Gastrocnemius medialis (tissue), 4 donors: ENCODE measurements at places on chromosomes 2 and 18.

- DNase-seq: no peak
Observed at GRCh38 chr2:238948765-238949641, 101.1 kb downstream of the TWIST2 start.

DNA sequence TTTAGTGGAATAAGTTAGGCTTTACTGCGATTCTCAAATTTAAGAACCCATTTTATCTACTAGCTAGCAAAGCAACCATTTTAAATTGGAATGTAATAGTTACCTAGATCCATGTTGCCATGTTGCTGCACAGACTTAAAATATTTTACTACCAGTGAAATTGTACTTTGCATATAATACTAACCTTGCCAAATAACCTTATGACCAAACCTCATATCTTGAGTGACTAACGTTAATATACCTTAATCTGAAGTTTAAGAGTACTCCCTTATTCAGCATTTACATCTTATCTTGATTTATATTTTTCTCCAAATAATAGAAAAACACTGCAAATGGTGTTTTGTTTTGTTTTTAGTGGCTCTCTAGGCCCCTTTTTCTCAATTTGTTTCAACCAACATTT, 50.3 kb upstream of the NAB1 start:
- DNase-seq: no peak

DNA sequence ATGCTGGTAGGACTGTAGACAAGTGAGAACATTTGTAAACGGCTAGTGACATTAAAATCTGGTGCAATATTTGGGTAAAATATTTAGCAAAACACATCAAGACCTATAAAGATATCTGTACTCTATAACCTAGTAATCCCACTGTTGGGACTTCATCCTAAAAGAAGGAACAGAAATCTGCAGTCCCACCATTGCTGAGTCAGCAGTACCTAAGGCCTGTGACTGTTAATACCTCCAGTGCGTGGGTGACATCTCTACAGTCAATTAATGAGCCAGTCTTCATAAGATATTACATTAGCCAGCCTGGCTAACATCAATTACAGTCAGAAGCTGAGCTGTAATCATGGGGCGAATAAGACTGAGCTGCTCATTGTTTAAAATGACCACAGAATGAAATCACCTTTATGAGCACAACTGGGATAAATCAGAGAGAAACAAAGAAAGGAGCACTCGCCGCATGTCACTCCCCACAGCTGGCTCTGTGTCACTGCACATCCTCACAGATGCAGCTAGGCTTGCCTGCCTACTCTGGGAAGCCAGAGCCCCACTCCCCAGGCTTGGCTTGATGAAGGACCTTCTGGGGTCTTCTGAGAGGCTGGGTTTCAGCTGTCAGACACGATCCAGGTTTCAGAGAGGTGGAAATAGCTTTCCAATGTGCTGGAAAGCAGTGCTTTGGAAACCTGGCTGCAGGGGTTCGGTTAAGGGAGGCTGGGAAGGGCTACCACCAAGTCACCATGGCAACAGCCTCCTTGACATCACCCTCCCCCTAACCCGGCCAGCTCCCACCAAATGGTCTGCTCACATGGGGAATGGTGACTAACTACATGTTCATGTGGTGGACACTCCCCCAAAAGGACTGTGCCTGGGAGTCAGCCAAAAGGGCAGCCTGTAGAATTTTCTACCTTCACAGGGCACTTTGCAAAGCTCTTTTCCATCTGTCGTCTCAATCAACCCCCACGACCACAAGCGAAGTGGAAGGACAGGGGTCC, 145.0 kb downstream of the ZBTB7C start:
- DNase-seq: no peak

GRCh38 chr2:162257425-162257824, 14.2 kb upstream of the FAP start:
- DNase-seq: no peak

- DNase-seq: no peak
Observed at GRCh38 chr2:109710505-109711229, 83.4 kb upstream of the RGPD5 start.

- DNase-seq: no peak
Observed at GRCh38 chr2:7879483-7879835, 802.4 kb upstream of the ID2 start.

GRCh38 chr2:134052173-134052572, 201.7 kb upstream of the MGAT5 start:
- DNase-seq: no peak

GRCh38 chr2:28095622-28096021, 205.1 kb downstream of the BABAM2 start:
- DNase-seq: no peak

GRCh38 chr2:12734914-12735654, 18.3 kb downstream of the TRIB2 start:
- peak; percentile 32 for DNase-seq

- DNase-seq: no peak
Observed at GRCh38 chr2:121390082-121390692, 105.2 kb upstream of the TFCP2L1 start.

GRCh38 chr2:29477186-29477585, 362.0 kb downstream of the CLIP4 start:
- no peak for DNase-seq

DNA sequence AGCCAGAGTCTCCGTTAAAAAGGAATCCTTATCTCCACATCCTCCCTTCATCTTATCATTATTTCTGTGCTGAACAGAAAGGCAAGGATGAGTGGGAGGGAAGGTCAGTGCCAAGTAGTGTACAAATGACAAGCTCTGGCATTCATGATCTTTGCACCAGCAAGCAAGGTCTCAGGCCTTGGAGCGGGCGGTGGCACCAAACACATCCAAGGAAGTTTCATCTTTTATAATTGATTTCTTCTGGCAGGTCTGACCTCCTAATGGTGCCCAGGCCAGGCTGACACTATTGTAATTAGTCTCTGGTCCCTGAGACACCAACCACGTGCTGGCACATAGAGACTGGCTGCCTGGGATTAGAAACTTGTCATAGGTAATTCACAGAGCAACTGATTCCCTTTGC, 336.6 kb downstream of the EN1 start:
- no peak for DNase-seq

- no peak for DNase-seq
Observed at GRCh38 chr2:25585189-25585588, 88.2 kb downstream of the DTNB start.

DNA sequence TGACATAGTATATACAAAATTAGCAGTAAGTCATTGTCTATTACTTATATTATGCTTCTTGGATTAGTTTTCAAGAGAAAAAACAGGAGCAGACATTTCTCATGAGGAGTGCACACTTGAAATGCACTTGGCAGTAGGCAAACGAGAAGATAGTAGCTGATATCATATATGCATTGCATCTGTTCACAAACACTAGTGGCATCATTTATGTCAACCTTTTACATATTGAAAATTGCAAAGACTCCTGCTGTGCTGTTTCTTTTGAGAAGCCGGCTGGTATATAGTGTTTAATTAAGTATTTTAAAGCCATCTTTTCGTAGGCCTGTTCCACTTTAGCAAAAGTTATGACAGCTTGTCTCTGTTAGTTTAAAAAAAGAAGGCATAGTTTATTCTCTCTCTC, 58.4 kb upstream of the SLC8A1 start:
- no peak for DNase-seq

GRCh38 chr18:74800098-74800497, 202.4 kb downstream of the ZNF407 start:
- DNase-seq: no peak

- no peak for DNase-seq
Observed at GRCh38 chr18:42029092-42029491, 74.1 kb downstream of the PIK3C3 start.

- no peak for DNase-seq
Observed at GRCh38 chr2:181895818-181896217, 4.3 kb downstream of the ITPRID2 start.

GRCh38 chr2:39504790-39505335, 67.8 kb upstream of the MAP4K3 start:
- DNase-seq: no peak

- DNase-seq: no peak
Observed at GRCh38 chr2:19854596-19855541, 46.9 kb downstream of the TTC32 start.

DNA sequence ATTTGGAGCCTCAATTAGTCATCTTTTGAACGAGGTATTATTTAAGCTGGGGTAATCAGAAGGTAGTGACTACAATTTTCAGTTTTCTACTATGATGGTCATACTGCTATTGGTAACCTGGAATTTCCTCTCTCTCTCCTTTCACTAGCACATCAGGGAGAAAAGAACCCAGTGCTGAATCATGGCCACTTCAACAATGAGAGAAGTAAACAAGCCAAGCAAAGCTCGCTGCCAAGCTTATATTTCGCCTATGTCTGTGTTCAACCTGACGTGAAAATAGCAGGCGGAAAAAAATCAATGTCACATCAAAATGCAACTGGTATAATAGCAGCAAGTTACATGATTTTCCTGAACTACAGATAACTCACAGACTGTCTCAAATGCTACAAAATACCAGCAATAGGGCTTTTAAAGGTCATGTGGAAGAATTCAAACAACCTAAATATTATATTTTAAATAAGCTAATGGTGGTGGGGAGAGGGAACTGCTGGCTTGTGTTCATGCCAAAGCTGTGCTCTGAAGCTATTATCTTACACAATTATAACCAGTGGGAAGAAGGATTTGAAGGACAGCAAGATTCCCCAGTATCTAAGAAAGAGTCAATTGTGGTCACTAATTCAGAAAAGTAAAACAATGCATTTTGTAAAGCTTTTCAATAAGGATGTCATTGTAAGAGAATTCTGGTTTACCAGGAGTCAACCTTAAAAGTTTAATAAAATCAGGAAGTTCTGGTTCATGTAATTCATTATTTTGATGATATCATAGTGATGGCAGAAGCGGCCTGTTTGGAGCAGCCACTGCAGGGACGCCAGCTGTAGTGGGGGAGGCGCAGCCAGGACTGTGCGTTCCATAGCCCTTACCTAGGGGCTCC, 38.0 kb downstream of the RNF152 start:
- DNase-seq: no peak

DNA sequence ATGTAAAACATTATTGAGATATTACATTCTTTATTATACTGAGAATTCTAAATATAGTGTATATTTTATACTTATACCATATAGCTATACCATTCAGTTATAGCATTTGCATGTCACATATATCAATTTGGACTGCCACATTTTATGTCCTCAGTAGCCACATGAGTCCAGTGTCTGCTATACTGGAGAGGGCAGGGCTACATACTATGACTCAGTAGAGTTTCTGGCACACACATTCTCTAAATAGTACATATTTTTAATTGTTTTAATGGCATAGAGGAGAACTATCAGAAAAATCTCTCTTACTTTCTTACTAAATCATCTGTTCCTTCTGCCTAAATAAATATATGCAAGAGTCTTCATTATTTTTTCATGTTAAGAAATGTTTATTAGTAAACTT, 55.4 kb upstream of the COL5A2 start:
- no peak for DNase-seq

DNA sequence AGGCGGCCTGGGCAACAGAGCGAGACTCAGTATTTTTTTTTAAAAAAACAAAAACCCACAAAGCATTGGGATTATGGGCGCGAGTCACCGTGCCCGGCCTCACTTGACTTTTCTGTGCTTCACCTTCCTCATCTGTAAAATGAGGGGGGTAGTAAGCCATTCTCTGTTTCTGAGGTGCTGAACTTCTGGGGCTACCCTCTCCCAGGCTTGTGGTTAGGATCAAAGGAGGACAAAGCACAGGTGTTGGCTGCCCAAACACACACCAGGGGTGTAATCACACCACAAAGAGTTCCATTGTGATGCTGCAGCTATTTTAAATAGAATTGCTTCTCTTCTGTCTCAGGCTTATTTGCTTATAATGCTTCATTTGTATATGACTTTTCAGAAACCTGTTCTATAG, 35.8 kb upstream of the INHBB start:
- DNase-seq: no peak

GRCh38 chr2:112824694-112825085, 11.9 kb downstream of the IL1B start:
- DNase-seq: no peak

DNA sequence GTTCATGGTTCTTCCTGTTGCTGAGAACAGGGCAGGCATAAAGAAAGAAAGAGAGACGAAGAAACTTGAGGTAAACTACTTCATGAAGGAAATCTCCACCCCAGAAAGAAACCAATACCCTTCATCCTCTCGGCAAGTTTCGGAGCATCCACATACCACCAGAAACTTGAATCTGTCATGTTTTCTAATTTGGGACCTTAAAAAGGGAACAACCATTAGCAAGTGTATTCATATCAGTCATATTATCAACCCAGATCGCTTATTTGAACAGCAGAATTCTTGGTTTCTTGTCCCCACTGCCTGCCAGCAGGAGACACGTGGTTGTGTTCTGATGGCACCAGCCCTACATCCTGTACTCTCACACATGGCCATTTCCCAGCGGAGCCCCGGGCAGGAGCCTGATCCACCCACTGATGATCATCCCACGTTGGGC, 53.2 kb upstream of the FZD7 start:
- DNase-seq: no peak

- DNase-seq: no peak
Observed at GRCh38 chr2:73851274-73851673, 22.5 kb downstream of the STAMBP start.

DNA sequence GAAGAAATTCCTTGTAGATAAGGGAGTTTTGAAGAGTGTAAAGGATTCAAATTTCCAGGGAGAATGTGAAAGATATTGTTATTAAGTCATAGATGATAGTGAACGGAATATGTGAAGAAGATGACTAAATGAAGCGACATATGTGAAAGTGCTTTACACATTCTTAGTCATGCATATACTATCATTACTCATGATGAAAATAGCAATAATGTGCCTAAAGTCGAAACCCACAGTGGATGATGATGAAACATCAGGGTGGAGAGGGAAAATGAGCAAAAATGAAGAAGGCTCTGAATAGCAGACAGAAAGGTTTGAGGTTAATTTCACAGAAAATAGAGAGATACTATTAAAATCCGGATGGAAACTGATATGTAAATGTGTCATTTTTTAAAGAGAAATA, 1237.1 kb downstream of the LRP1B start:
- no peak for DNase-seq

- no peak for DNase-seq
Observed at GRCh38 chr2:150141226-150142001, 346.1 kb downstream of the RND3 start.

GRCh38 chr2:36396878-36397539, 41.4 kb downstream of the CRIM1 start:
- DNase-seq: no peak

- no peak for DNase-seq
Observed at GRCh38 chr18:79616651-79617510, 62.7 kb upstream of the CTDP1 start.

GRCh38 chr2:229164545-229165249, 106.4 kb downstream of the PID1 start:
- no peak for DNase-seq

DNA sequence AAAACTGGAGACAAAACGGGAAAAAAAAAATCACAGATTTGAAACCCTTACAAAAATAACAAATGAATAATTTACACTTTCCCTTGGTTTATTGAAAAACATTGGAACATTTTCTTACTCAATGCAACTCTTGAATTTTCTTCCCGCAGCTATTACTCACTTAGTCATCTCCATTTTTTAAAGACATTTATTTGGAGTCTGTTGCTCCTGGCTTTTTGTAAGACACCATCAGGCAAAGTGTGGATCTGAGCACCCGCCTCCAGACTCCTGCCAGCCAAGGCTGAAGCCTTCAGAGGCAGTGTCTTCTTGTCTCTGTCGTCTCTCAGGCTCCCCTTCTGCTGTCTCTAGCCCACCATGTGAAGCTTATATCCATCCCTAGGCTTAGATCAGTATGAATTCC, 46.2 kb downstream of the TRIB2 start:
- DNase-seq: no peak
